ENCODE measurements at places on chromosomes 7 and 10.

- DNase-seq, result no peak
These were observed 6.5 kb upstream of the MET start for GRCh38 chr7:116665332-116665996.

- no peak for DNase-seq
These were observed 83.5 kb upstream of the CUX1 start for GRCh38 chr7:101733713-101734475.

DNA sequence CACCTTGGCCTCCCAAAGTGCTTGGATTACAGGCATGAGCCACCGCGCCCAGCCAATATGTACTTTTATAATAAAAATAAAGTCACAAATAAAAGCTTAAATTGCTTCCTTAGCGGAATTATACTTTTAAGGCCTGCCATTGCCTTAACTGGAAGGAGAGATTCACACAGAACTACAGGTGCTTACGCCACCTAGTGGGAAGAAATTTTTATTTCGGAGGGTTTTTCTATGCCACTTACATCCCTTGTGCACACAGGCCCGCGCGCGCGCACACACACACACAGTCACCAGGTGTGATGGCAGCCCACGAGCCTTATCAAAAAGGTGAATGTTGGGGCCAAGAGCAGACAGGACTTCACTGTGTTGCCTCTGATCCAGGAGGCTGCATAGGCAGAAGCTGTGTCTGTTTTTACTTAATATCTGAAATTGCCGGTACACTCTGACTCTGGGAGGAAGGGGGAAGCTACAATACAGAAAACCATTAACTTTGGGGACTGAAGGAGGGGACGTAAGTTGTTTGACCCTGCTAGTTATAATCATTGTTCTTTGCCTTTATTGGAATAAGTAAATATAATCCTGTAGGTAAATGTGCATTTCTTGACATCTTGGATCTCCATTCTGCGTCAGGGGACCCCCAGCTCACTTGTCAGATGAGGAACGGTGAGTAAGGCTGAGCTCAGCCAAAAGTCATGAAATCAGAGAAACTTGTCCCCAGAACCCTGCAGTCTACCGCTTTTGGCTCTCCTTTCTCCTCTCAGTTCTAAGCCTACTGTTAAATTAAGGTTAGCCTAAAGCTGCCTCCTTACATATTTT is 87.1 kb downstream of the SLC16A9 start:
- no peak for DNase-seq

DNA sequence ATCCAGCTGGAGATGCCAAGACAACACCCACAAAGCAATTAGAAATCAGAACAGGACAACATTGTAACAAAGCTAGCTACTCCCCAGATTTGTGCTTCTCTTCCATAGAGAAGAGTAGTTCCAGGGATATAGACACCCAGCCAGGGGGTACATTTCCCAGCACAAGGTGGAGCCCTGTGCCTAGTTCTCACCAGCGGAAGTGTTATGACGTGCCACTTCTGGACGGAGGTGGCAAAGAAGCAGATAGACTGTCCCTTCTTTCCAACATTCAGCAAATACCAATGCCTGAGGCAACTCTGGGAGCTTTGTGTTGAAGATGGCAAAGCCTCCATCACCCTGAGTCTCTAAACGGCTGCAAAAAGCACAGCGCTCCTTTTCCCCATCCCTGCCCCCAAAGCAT is 23.4 kb upstream of the GSAP start:
- no peak for DNase-seq

DNA sequence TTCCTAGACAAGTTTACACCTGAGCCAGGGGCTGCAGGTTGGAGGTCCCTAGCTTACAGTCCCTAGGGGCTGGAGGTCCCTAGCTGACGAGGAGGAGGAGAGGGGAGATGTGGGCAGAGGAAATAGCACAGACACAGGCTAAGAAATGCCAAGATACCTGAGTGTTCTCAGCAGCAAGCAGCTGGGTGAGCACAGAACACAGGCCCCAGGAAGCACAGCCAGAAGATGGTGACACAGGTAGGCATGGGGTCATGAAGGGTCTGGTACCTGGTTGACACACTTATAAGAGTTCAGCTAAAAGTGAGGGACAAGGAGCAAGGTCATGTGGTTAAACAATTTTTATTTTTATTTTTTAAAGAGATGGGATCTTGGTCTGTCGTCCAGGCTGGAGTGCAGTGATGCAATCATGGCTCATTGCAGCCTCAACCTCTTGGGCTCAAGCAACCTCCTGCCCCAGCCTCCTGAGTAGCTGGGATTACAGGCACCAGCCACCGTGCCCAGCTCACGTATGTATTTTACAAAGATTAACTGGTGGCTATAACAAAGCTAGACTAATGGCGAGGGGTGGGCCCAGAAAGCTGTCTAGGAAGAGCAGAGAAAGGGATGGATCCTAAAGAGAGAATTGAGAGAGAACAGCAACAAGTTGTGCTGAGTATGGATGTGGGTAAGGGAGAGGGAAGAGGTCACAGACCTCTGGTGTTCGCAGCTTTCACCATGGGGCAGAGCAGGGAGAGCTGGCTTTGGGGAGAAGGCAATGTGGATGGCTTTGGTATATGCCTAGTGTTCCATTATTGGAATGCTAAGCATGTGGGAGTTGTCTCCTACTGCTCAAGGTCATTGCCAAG is 140.3 kb upstream of the KLF14 start:
- no peak for DNase-seq

- no peak for DNase-seq
These were observed 55.0 kb upstream of the AKR1E2 start for GRCh38 chr10:4770801-4771553.

- DNase-seq, result no peak
These were observed 192.7 kb upstream of the NFE2L3 start for GRCh38 chr7:25959168-25959734.

DNA sequence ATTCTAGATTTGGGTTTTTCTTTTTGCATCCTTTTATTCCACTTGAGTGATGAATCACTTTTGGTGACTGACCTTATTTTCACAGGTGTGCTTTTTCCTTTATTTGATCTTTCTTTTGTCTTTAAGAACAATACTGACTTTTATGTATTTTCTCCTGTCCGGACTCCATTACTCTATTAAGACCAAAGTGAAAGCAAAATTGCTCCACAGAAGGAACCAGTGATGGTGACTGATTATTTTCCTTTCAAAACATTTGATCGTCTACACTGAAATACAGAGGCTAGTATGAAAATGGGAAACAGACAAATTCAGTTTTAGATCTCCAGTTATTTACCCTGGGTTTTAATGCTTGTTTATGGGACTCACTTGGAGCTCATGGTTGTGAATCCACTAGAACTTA is 15.5 kb downstream of the EXOC4 start:
- DNase-seq, result no peak

DNA sequence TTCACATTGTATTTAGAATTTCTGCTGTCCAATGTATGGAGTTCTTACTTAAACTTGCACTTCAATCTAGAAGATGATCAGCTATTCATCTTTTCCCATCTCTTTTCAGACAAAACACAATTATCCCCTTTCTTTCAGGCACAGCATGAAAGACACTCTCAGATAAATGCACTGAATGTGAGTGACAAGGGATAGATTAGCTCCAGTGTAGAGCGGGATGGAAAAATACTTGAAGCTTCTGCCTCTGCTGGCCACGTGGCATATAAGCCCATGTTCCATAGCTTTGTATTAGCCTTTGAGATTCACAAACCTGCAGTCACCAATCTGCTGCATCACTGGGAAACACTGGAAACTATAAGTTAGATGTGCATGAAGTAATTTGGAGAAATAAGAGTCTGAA is 162.2 kb upstream of the FAM3C start:
- no peak for DNase-seq

- no peak for DNase-seq
These were observed 14.3 kb upstream of the TLX1 start for GRCh38 chr10:101116754-101117153.

- DNase-seq, result no peak
These were observed 560.3 kb downstream of the SDK1 start for GRCh38 chr7:3861386-3861785.

DNA sequence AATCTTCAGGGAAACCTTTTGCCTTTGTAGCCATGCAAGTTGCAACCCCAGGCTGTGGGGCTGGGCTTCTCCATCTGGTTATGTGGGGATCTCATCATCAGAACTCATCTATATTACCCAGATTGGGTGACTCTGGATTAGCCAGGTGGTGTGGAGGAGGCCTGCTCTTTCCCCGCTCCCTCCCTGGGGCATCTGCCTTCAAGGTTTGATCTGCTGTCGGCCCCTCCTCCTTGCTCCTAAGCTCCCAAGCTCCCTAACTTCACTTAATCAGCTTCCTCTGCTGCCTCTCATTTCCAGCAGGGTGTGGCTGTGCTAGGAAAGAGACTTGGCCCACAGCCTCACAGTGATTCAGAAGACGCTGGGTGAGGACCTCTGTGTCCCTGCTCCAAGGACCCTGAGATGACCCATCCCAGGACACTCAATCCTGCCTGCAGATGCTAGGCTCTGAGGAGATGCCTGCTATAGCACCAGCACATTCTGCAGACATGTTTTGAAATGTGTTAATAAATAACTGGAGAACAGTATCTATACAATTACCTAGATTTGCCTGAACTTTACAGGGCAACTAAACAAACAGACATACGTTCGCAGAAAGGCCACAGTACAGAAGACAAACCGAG is 392.1 kb upstream of the PODXL start:
- DNase-seq, result no peak

- no peak for DNase-seq
These were observed 642 bp upstream of the PRKG1 start for GRCh38 chr10:51073453-51074237.

DNA sequence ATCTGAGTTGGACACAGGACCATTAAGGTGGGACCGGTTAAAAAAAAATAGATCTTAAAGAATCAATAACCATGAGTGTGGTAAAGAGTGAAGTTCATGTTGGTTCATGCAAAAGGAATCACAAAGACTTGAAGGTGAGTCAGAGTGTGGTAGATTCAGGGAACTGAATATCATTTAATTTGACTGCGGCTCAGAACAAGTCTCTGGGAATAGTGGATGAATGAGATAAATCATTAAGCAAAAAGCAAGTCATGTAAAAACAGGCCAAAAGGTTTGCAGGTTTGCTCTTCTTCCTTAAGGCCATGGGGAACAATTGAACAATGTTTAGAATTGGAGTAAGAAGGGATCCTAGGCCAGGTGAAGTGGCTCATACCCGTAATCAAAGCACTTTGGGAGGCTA is 385.8 kb downstream of the ETV1 start:
- no peak for DNase-seq

DNA sequence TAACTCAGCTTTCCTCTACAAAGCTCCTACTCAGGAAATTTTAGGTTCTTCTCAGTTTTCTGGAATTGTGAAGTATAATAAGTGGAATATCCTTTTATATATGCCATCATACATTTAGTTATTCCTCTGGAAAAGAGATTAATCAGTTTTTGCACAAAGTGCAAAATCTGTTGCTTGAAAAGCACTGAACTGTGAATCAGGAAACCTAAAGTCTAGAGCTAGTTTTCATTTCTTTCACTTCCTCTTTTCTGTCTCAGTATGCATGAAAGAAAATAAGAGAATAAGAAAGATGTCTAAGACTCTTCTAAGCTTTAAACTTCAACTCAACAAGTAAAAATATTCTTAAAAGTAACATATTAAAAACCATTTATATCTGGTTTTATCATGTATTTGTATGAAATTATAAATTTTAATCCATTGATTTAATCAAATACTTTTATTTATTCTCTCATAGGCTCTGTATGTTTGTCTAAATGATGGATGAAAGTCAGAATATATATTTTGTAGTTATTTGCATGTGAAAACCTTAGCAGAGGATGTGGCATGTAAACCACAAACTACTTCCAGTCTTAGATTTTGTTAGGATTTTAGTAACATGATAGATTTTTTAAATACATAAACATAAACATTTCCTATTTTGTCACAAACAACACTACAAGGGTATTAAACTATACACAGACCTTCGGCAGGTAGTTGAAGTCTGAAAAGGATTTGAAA is 1073.0 kb downstream of the XPNPEP1 start:
- DNase-seq, result no peak

DNA sequence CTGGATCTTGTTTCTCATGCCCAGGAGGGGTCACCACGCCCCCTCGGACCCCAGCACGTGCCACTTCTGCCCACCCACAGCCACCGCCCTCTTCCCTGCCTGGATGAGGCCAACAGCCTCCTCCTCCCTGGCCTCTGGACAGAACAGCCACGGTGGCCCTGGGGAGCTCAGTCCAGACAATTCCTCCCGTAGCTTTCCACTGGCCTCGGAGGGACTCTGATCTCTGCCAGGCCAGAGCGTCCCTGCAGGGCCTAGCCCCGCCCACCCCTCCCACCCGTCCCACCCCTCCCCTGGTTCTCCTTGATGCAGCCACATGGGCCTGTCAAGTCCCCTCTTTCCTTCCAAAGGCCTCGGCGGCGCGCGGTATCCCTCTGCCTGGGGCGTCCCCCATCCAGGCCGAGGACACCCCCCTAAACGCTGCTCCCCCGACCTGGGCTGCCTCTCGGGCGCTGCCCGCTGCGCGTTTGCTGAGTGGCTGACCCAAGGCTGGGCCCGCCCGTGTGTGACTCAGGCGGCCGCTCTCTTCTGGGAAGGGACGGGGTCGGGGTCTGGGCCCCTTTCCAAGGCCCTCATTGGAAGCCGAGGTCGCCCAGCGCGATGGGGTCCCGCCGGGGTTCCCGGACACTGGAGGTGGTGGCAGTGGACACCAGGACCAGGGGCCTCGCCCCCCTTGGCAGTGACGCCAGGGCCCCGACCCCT is 557 bp downstream of the TMEM120A start:
- DNase-seq, result no peak

GRCh38 chr7:32539919-32540531 is 44.7 kb downstream of the AVL9 start:
- DNase-seq, result no peak

GRCh38 chr10:3668966-3669330 is 116.1 kb downstream of the KLF6 start:
- no peak for DNase-seq

DNA sequence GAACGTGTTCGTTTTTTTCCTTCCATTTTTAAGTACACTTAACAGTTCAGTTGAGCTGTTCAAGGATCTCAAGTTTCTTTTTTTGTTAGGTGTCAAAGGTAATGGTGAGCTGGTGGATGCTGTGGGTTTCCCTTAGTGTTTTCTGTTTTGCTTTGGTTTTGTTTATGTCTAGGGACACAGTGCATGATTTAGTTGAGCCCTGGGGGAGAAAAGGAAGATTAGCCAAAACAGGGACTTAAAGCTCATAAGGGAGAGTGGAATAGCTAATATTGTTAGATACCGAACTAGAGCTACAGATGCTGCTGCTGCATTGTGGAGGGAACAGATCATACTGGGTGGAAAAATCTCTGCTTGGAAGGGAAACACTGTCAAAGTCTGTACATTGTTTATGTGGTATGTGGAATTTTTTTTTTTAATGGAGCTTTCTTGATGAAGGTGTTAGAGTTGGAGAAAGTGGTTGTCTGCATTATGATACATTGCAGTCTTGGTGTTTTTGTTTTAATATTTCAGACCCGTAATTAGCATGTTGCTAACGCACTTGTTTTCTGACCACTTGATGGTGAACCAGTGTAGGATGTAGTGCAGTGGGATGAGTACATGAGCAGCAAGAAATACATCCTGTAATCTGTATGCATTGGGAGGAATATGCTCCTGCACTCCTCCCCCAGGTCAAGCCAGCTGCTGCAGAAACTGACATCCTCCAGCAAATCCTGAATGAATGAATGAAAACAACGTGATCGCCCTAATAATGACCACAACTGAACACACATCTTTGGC is 2.1 kb downstream of the GLCCI1 start:
- no peak for DNase-seq

All from stimulated activated CD8-positive, alpha-beta memory T cell treated with anti-CD3 and anti-CD28 coated beads, Interleukin-4, amount 100 ng/mL, for 1 hour (primary cell).